ENCODE measurements at places on chromosomes 2 and 18.

DNA sequence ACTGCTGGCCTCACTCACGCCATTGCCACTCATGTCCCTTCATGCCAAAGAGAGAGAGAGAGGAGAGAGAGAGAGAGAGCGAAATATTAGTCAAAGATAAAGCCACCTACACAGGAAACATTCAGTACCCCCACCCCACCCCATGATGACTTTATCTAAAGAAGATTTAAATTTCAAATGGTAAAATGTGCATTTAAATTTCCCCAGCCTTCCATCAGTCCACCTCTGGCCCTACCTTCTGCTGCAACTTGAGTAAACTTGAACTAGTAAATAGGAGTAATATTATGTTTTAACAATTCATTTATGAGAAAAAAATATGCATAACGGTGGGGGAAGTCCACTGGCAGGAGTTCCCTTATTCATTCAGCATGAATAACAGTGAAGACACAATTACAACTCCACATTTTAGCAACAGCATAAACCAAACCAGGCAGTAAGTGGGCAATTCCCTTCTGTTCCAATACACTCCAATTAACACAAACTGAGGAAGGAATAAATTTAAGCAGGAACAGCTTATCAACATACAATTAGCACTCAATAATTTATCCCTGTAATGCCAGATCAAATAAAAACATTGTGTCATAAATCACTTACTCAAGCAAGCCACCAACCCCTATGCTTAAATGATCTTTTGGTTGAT, 264.2 kb downstream of the LNPK start:
- DNase-seq = no peak

GRCh38 chr18:5503740-5504139, 40.1 kb downstream of the EPB41L3 start:
- no peak for DNase-seq

DNA sequence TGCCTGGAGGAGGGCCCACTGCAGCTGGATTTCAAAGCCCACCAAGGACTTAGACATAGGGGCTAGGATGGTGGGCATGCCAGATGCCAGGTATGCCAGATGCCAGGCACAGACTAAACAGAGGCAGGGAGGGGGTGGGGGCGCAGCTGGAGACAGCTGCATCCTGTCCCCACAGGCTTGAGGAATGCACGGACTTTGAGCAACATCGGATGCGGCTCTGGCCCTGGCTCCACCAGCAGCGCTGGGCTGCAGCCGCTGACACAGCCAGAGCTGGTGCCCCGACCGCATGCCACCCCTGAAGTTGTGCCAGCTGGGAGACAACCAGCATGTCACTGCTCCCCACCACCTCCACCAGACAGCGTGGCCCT, 39.5 kb downstream of the AQP12A start:
- DNase-seq = no peak

GRCh38 chr2:26640331-26640745, 828 bp downstream of the CIB4 start:
- DNase-seq = peak; percentile 82

GRCh38 chr2:220913384-220913783, 658.7 kb downstream of the EPHA4 start:
- DNase-seq = no peak

GRCh38 chr2:207143215-207144172, 22.3 kb downstream of the KLF7 start:
- DNase-seq = peak; percentile 89

GRCh38 chr18:35618289-35618688, 36.7 kb downstream of the GALNT1 start:
- DNase-seq = no peak

DNA sequence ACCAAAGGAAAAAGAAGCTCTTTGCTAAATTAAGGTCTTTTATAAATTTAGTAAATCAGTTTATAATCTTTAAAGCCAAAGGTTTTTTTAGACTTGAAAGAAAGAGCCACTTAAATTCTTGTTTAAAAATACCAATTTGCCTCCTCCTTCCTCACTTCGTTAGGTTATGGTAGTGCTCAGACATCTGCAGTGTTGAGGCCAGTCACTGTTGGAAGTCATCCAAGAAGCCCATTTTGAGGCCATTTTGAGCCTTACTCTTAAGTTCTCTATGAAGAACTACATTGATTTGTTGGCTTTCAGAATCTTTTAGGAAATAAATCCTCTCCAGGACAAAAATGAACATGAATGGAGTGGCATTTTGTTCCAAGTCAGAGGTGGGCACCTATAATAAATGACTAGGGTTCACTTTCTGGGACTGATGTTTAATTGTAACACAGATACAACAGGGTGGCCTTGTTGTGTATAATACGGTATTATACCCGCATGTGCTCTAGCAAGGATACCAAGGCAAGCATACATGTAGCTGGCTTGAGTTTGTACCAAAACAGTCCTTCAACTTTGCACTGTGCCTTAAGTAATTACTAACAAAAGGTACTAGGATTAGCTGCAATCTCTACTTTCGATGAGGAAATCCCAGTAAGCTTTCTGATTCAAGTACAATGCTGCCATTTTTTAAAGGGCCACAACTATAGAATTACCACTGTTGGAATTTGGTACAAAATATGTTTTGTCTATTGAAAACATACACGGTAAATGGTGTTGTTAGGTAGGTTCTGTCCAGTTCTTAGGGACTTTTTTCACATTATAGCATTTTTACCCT, 22.8 kb downstream of the SLC66A3 start:
- peak; percentile 15 for DNase-seq

- peak; percentile 42 for DNase-seq
Measured at GRCh38 chr2:38438883-38439612, 62.0 kb upstream of the ATL2 start.
